ENCODE measurements at places on chromosomes 1 and 21.

DNA sequence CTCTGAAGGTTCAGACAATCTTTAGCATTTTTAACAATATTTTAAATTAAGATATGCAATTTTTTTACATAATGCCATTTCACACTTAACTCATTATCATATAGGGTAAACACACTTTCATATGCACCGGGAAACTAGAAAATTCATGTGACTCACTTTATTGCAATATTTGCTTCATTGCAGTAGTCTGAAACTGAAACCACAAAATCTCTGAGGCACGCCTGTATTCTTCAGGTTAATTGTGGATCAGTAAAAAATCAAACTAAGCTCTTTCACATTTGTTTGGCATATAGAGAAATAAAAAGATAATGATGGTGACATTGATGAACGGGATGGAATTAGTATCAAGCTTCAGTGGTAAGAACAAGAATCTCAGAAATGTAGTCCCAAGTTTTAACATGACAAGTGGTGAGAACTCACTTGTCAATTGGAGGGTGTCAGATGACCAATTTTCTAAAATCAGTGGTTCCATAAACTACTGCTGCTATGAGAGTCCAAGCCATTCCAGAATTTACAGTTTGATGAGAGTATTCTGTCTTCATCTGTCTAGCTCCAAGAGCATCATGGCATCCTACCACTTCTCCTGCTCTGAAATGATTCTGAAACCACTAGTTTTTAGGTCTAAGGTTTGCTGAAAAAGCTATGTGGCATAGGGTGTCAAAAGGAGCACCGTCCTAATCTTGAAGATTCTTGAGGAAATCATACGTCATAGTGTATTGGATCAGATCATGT is 281.0 kb downstream of the PTPRC start:
- peak; percentile 22 for DNase-seq

DNA sequence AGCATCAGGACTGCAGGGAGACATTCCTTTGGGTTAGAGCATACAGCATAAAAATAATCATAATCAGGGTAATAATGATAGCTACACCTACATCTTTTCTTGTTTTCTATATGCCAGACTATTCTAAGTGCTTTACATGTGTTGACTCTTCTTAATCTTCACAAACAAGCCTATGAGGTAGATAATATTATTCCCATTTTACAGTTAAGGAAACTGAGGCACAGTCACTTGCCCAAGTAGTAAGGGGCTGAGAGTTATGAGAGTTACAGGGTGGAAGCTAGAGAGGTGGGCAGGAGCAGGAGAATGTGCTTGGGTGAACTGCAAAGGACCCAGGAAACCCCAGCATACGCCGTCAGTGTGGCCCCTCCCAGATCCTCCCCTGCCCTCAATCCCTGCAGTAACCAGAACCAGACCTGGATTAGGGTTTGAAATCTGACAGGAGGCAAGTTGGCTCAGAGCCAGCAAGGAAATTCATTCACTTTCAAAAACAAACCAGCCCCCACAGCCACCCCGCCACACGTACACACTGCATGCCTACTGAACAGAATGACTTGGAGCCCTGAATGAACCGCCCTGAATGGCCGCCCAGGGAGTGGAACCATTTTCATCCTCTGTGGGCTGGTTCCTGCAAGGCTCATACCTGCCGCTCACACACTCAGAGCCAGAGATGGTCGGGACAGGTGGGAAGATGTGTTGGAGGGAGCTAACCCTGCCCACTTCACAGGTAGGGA is 126.1 kb downstream of the TRABD2B start:
- DNase-seq: peak; percentile 79

DNA sequence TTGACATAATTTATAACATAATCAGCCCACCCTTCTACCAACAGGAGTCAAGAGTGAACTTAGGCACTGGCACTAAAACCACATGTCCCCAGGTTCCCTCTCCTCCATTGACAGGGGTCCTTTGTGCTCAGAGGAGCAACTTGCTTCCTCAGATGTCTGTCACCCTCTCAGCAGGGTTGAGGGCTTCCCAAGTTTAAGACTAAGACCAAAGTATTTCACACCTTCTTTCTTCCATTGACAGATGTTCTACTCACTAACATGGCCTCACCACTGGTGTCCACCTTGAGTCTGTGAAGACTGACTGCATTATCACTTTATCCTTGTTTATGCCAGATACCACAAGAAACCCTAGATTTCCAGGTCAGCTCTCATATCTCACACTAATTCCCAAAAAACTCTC is 56.5 kb downstream of the CCDC18 start:
- DNase-seq: no peak

- DNase-seq: peak; percentile 94
These were observed 257.3 kb downstream of the KCNJ6 start for GRCh38 chr21:37658817-37659458.

- peak; percentile 15 for DNase-seq
These were observed 9.6 kb upstream of the POU2F1 start for GRCh38 chr1:167210966-167211674.

Measured in kidney tubule cell (primary cell).